Kidney (tissue), 22 donors: ENCODE measurements at places on chromosomes 7 and 10. TPM values are rescaled to one million over a fixed set of nuclear protein-coding genes. Genes with fewer than 3 reads are reported as not detected.

PRF1 gene
- total RNA-seq: 8.8 TPM

ZNF425 gene
- total RNA-seq: 2.5 TPM

PLEKHS1 gene
- total RNA-seq: 0.41 TPM

CHRM2 gene
- not detected for total RNA-seq

TBC1D12 gene
- total RNA-seq: 13.1 TPM

FOXI2 gene
- 1.1 TPM for total RNA-seq

AP3M1 gene
- total RNA-seq: 30.1 TPM

TAS2R5 gene
- 2.5 TPM for total RNA-seq

CYP3A4 gene
- total RNA-seq: not detected

LOXL4 gene
- total RNA-seq: 15.1 TPM

ZNF804B gene
- 0.19 TPM for total RNA-seq

NCF1 gene
- total RNA-seq: 8.4 TPM

NKX2-3 gene
- total RNA-seq: not detected

ENTPD1 gene
- 36.6 TPM for total RNA-seq

CFAP69 gene
- 13.2 TPM for total RNA-seq

SERPINE1 gene
- total RNA-seq: 9.9 TPM

PITX3 gene
- not detected for total RNA-seq

FXYD4 gene
- total RNA-seq: 109 TPM

CYP26C1 gene
- total RNA-seq: 0.35 TPM

GPR141 gene
- total RNA-seq: 3.3 TPM

CUBN gene
- total RNA-seq: 14.8 TPM

NACAD gene
- total RNA-seq: 4.2 TPM

C10orf105 gene
- total RNA-seq: 0.35 TPM

FAM24B gene
- total RNA-seq: 3.8 TPM

OPTN gene
- 55.0 TPM for total RNA-seq

ZNF117 gene
- 12.6 TPM for total RNA-seq

HTR7 gene
- total RNA-seq: 0.38 TPM

RAPGEF5 gene
- 67.8 TPM for total RNA-seq

ADARB2 gene
- total RNA-seq: 1.0 TPM

MMRN2 gene
- 65.9 TPM for total RNA-seq

ARHGEF35 gene
- 22.1 TPM for total RNA-seq

ZNF862 gene
- total RNA-seq: 29.1 TPM

CFAP58 gene
- total RNA-seq: 0.35 TPM

ITGA8 gene
- total RNA-seq: 22.1 TPM

OR2A5 gene
- not detected for total RNA-seq

C7orf33 gene
- not detected for total RNA-seq

GRM3 gene
- not detected for total RNA-seq

NUTM2E gene
- 0.16 TPM for total RNA-seq

RBP3 gene
- total RNA-seq: not detected

BMPR1A gene
- 37.4 TPM for total RNA-seq

COX15 gene
- 40.4 TPM for total RNA-seq

LIPK gene
- not detected for total RNA-seq

HOXA2 gene
- 2.9 TPM for total RNA-seq

OR9A2 gene
- total RNA-seq: not detected

FRAT1 gene
- 7.0 TPM for total RNA-seq

PON3 gene
- 1.6 TPM for total RNA-seq

CNTNAP2 gene
- total RNA-seq: 0.13 TPM

CYP51A1 gene
- total RNA-seq: 55.8 TPM
